ENCODE measurements at places on chromosomes 1 and 21. TPM values are rescaled to one million over a fixed set of nuclear protein-coding genes. Genes with fewer than 3 reads are reported as not detected.

GRCh38 chr1:85200463-85201339 lies at the start of gene SYDE2:
SYDE2 (minus strand) TSS chr1:85201016; CDS start chr1:85200996, 20 bp downstream.
- H3K4me1 ChIP-seq, result peaks cover 11% of the 10 kb centered on the region
- no peaks in the 10 kb centered on the region for H3K27me3 ChIP-seq

DNA sequence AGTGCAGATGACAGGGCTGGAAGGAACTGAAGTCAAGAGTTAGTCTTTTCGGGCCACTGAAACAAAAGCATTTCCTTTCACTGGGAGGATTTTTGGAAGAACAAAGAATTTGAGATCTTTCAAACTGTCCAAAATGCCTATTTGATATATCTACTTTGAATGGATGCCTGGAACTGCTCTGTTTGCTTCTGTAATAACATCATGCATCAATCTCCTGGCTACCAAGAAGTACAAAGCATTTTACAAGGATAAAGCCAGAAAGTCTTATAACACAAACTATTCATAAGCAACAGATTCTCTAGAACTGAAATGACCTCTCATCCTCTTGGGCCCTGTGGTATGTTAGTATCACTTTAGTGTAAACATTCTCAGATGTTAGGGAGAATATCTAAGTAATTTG lies 18.2 kb upstream of the RHOU start:
- no peaks in the 10 kb centered on the region for H3K36me3 ChIP-seq
- DNase-seq, result no peak
- no peak overlapping the region for H3K4me3 ChIP-seq
- H3K27me3 ChIP-seq, result no peaks in the 10 kb centered on the region

- no peak overlapping the region for H3K27ac ChIP-seq
- no peak overlapping the region for H3K4me3 ChIP-seq
- H3K36me3 ChIP-seq, result peaks cover 10% of the 10 kb centered on the region
- H3K27me3 ChIP-seq, result no peaks in the 10 kb centered on the region
- H3K4me1 ChIP-seq, result peaks cover 23% of the 10 kb centered on the region
- no peak for DNase-seq
Measured at GRCh38 chr21:45289655-45290515, 2.2 kb upstream of the POFUT2 start.

DNA sequence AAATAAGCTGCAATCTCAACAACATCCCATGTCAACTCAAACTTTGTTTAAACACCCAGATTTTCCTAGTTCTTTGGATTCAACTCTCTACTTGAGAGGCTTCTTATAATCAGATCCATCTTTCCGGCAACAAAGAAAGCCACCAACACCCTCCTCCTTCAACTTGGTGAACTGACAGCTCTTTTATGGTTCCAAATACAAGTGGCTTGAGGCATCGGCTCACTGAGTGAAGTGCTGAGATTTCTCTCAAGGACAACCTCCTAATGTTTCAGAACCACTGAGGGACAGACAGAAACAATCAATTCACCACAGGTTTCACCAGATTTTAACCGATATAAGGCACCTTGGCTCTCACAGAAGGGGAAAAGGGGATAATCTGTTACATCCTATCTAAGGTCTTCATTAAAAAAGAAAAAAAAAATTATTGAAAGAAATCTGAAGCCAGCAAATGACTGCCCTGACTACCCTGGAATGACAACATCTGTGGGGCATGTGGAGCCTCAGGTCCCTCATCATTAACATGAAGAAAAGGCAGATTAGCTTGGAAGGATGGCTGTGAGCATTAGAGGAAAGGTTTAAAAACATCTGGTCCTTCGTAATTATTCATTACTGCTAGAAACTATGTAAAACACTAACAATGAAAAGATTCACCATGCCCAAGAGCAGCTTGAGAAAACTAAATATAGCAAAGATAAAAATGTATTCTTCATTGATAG lies 50.9 kb downstream of the PTPN14 start:
- no peaks in the 10 kb centered on the region for H3K27me3 ChIP-seq
- no peak for DNase-seq
- H3K36me3 ChIP-seq, result no peaks in the 10 kb centered on the region
- H3K27ac ChIP-seq, result no peak overlapping the region
- no peaks in the 10 kb centered on the region for H3K4me1 ChIP-seq
- no peak overlapping the region for H3K4me3 ChIP-seq

DNA sequence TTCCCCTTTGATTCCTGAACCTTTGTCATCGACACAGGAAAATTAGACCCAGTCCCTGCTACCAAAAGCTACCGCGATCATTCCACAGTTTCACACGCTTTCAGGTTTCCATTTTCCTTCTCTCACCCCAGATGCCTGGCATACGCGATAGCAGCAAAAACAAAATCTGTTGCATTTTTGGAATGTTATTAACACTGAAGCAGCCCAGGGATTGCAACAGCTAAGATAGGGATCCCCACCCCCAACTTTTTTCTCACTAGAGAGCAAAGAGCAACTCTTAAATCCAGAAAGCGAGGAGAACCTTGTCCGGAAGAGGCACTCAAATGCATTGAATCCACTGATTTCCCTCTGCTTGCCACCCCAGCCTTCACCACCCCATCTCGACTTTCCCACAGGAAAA lies 8.9 kb downstream of the OVAAL start:
- H3K4me3 ChIP-seq, result no peak overlapping the region
- no peaks in the 10 kb centered on the region for H3K27me3 ChIP-seq
- H3K4me1 ChIP-seq, result no peaks in the 10 kb centered on the region
- no peak overlapping the region for H3K27ac ChIP-seq
- H3K36me3 ChIP-seq, result no peaks in the 10 kb centered on the region

GRCh38 chr1:8423692-8424538 lies 106.0 kb downstream of the SLC45A1 start:
- H3K4me3 ChIP-seq, result peak overlapping the region; percentile 50
- no peak for DNase-seq
- H3K36me3 ChIP-seq, result peaks cover 7% of the 10 kb centered on the region
- peaks cover 68% of the 10 kb centered on the region for H3K4me1 ChIP-seq
- H3K27ac ChIP-seq, result peak overlapping the region; percentile 83

- H3K36me3 ChIP-seq, result no peaks in the 10 kb centered on the region
- H3K27me3 ChIP-seq, result no peaks in the 10 kb centered on the region
- H3K27ac ChIP-seq, result no peak overlapping the region
Measured at GRCh38 chr1:161987872-161988271, 35.8 kb downstream of the OLFML2B start.

DNA sequence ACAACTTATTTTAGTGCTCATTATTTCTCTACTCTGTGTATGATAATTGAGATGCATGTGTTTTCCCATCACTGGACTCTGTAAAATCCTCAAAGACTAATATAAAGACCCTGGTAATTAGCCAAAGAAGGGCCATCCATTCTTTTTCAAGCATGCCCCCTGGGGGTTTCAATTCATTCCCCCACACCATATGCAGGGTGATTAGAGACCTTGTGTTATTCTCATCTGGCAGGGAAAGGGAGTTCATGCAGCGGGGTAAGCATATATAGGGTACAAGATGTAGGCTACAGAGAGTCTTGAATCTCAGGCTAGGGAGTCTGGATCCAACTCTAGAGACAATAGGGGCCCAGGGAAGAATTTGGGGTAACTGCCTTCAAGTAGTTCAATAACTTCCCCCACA lies 166.5 kb downstream of the TNR start:
- H3K4me1 ChIP-seq, result no peaks in the 10 kb centered on the region
- no peak overlapping the region for H3K4me3 ChIP-seq
- no peak overlapping the region for H3K27ac ChIP-seq

DNA sequence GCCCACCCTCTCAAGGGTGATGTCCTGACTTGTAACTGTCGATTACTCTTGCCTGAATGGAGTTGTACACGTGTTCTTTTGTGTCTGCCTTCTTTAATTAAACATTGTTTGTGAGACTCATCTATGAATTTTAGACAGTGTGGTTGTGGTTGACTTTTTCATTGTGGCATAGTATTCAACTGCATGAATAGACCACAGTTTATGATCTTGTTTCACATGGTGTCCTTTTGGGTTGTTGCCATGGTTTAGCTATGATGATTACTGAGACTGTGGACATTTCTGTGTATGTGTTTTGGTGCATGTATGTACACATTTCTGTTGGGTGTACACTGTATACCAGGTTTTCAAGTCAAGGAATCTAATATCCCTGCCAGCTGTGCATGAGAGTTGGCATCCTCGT lies 30.1 kb downstream of the PRMT2 start:
- peaks cover under 1% of the 10 kb centered on the region for H3K36me3 ChIP-seq
- H3K4me1 ChIP-seq, result peaks cover 4% of the 10 kb centered on the region
- no peaks in the 10 kb centered on the region for H3K27me3 ChIP-seq
- no peak overlapping the region for H3K27ac ChIP-seq

DNA sequence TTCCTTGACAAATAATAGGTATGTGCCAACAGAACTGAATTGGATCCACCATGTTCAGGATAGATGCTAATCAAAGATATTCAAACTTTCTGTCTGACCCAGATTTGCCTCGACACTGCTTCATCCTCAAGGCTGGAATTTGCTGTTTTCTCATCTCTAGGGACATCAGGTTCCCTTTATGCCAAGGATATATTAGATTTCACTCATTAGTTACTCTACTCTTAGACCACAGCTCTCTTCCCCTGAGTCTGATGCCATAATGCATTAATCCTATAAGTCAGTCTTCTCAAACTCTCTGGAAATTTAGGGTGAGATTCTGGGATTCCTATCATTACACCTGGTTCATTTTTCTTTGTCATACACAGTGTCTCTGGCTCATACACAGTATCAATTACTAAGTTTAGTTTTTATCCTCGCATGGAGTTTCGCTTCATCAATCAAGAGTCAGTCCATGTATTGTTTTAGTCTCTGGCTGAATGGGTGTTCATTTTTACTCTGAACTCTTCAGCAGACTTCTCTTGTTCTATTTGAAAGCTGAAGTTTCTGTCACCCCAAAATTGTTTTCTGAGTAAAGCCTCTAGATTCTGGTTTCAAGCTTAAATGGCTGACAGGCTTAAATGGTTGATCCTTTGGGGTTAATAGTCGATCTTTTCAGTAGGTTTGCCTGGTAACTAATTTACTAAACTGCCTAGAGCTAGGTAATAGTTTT lies 9.3 kb upstream of the DCAF6 start:
- H3K27ac ChIP-seq, result no peak overlapping the region
- no peaks in the 10 kb centered on the region for H3K36me3 ChIP-seq
- no peaks in the 10 kb centered on the region for H3K27me3 ChIP-seq
- H3K4me3 ChIP-seq, result no peak overlapping the region
- no peaks in the 10 kb centered on the region for H3K4me1 ChIP-seq

DNA sequence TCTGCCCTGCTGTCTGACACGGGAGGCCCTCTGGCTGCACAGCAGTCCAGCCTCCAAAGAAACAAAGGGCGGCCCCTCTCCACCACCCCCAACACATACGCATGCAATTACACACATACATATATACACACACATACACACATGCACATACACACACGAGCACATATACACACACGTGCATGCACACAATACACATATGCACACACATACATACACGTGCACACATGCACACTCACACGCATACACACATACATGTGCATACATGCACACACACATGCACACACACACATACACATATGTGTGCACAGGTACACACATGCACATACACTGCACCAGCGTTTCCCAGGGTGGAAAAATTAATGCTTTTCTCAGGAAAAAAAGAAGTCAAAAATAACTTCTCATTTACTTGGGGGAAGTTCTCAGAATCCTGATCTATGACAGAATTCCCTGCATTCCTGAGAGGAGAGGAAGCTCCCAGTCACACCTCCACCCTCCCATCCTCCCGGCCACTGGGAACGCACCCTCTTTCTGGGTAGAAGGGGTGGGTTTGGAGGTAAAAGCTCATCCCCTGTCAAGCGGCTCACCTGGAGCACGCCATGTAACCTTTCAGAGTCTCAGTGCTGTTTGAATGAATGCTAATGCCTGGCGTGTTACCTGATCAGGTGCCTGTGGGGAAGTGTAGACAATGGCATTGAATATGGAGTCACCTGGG lies 33.1 kb upstream of the KLHDC7A start:
- H3K4me3 ChIP-seq, result no peak overlapping the region
- no peaks in the 10 kb centered on the region for H3K36me3 ChIP-seq
- H3K4me1 ChIP-seq, result no peaks in the 10 kb centered on the region
- no peak overlapping the region for H3K27ac ChIP-seq

DNA sequence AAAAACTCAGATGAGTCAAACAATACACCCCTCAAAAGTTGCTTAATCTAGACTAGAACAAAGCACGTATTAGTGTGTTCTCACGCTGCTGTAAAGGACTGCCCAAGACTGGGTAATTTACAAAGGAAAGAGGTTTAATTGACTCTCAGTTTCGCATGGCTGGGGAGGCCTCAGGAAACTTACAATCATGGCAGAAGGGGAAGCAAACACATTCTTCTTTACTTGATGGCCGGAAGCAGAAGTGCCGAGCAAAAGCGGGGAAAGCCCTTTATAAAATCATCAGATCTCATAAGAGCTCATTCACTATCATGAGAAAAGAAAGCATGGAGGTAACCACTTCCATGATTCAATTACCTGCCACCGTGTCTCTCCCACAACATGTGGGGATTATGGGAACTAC lies 10.1 kb downstream of the JAM2 start:
- no peak overlapping the region for H3K4me3 ChIP-seq
- H3K27me3 ChIP-seq, result no peaks in the 10 kb centered on the region
- H3K4me1 ChIP-seq, result no peaks in the 10 kb centered on the region
- no peak overlapping the region for H3K27ac ChIP-seq
- H3K36me3 ChIP-seq, result no peaks in the 10 kb centered on the region

- DNase-seq, result peak; percentile 53
- H3K4me1 ChIP-seq, result peaks cover 46% of the 10 kb centered on the region
- peak overlapping the region; percentile 99 for H3K27ac ChIP-seq
- H3K4me3 ChIP-seq, result peak overlapping the region; percentile 71
- no peaks in the 10 kb centered on the region for H3K27me3 ChIP-seq
Measured at GRCh38 chr1:6459850-6460265, 6.1 kb downstream of the TNFRSF25 start.

- no peak overlapping the region for H3K4me3 ChIP-seq
- H3K27me3 ChIP-seq, result no peaks in the 10 kb centered on the region
- no peaks in the 10 kb centered on the region for H3K4me1 ChIP-seq
- no peaks in the 10 kb centered on the region for H3K36me3 ChIP-seq
- no peak for DNase-seq
- no peak overlapping the region for H3K27ac ChIP-seq
Measured at GRCh38 chr21:38925923-38926322, 120.2 kb downstream of the ETS2 start.

- no peaks in the 10 kb centered on the region for H3K4me1 ChIP-seq
- no peak for DNase-seq
- no peak overlapping the region for H3K27ac ChIP-seq
- H3K27me3 ChIP-seq, result no peaks in the 10 kb centered on the region
Measured at GRCh38 chr1:116134476-116134773, 23.2 kb downstream of the MAB21L3 start.

- DNase-seq, result no peak
- peaks cover 4% of the 10 kb centered on the region for H3K4me1 ChIP-seq
- H3K36me3 ChIP-seq, result peaks cover 3% of the 10 kb centered on the region
- no peaks in the 10 kb centered on the region for H3K27me3 ChIP-seq
Measured at GRCh38 chr21:43976661-43977060, 35.4 kb upstream of the TRAPPC10 start.

GRCh38 chr1:11558276-11558675 lies 79.3 kb downstream of the DISP3 start:
- H3K4me1 ChIP-seq, result no peaks in the 10 kb centered on the region
- no peaks in the 10 kb centered on the region for H3K36me3 ChIP-seq
- no peaks in the 10 kb centered on the region for H3K27me3 ChIP-seq
- no peak overlapping the region for H3K27ac ChIP-seq
- DNase-seq, result no peak
- no peak overlapping the region for H3K4me3 ChIP-seq

Gene OR2W3
- not detected for total RNA-seq

Gene RPE65
- total RNA-seq, result not detected

Gene LCE3E
- not detected for total RNA-seq

Gene OR2T35
- total RNA-seq, result not detected

Gene LCE6A
- not detected for total RNA-seq

Gene PDZK1
- total RNA-seq, result 0.17 TPM

Gene CFAP45
- total RNA-seq, result 2.4 TPM

Gene SLFNL1
- total RNA-seq, result 1.1 TPM

Gene FYB2
- not detected for total RNA-seq

Gene SLC25A34
- total RNA-seq, result 4.4 TPM

Gene SPRR5
- total RNA-seq, result not detected

Gene TEX38
- total RNA-seq, result 0.49 TPM

Gene A3GALT2
- total RNA-seq, result not detected

All from naive thymus-derived CD4-positive, alpha-beta T cell (primary cell).